Esophagus muscularis mucosa (tissue), 4 donors: ENCODE measurements at places on chromosomes 2 and 18. TPM values are rescaled to one million over a fixed set of nuclear protein-coding genes. Genes with fewer than 3 reads are reported as not detected.

GCG gene
- total RNA-seq: not detected

FAM124B gene
- total RNA-seq: 2.5 TPM

KYNU gene
- total RNA-seq: 4.5 TPM

GRP gene
- total RNA-seq: 1.5 TPM

TXNDC2 gene
- 0.26 TPM for total RNA-seq

MAP3K19 gene
- total RNA-seq: not detected

PER2 gene
- 13.1 TPM for total RNA-seq

GAREM2 gene
- total RNA-seq: 5.5 TPM

LIMS4 gene
- total RNA-seq: 2.7 TPM

REG3A gene
- total RNA-seq: not detected

CTAGE1 gene
- total RNA-seq: not detected

DSC1 gene
- total RNA-seq: not detected

CIB4 gene
- total RNA-seq: not detected

OBSL1 gene
- total RNA-seq: 123 TPM

AQP12A gene
- total RNA-seq: not detected

MYO7B gene
- 0.98 TPM for total RNA-seq

UCN gene
- total RNA-seq: 6.1 TPM

UGGT1 gene
- total RNA-seq: 27.0 TPM

ANKRD23 gene
- total RNA-seq: 6.0 TPM

SEMA4F gene
- total RNA-seq: 5.4 TPM
